Muscle of leg (tissue), 16 donors: ENCODE measurements at places on chromosomes 6 and 20. TPM values are rescaled to one million over a fixed set of nuclear protein-coding genes. Genes with fewer than 3 reads are reported as not detected.

- no peak for DNase-seq
Observed at GRCh38 chr6:133698272-133698671, 190.6 kb upstream of the TCF21 start.

GRCh38 chr6:36679043-36679833, 724 bp downstream of the CDKN1A start:
- DNase-seq: peak; percentile 77

- no peak for DNase-seq
Observed at GRCh38 chr6:156752666-156753301, 24.4 kb upstream of the ARID1B start.

DNA sequence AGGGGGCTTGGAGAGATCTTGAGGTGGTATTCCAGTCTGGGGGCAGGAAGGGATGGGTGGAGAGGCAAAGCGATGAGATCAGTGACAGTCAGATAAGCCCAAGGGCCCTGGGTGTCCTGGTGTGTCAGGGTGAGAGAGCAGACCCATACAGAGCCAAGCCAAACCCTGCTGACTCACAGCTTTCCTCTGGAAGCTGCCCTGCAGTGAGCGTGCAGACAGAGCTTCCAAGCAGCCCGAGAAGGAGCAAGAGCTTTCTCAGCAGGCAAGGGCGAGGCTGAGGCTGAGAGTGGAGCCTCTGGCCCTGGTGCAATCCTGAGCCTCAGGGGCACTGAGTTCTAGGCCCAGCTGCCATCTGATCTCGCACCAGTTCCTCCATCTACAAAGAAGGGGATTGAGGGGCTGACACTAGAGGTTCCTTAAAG, 91.1 kb upstream of the HIVEP1 start:
- peak; percentile 65 for DNase-seq

GRCh38 chr6:75505424-75505823, 11.8 kb upstream of the FILIP1 start:
- no peak for DNase-seq

DNA sequence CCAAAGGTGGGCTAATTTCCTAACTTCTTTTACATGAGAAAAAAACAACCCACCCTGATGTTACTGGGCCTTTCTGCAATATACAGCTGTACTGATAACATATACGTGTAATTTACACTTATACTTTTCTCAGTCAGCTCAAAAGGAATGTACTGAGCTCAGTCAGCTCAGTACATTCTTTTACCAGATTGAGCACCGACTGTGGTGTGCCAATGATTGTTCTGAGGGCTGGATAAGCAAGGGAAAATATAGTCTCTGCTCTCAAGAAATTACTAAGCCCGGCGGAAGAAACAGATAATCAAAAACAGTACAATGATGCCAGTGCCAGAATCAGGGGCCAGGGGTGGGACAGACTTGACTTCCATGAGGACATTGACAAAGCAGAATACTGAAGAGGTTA, 10.0 kb upstream of the BLOC1S5 start:
- DNase-seq: no peak

- DNase-seq: no peak
Observed at GRCh38 chr6:1070085-1070521, 241.8 kb upstream of the FOXQ1 start.

DNA sequence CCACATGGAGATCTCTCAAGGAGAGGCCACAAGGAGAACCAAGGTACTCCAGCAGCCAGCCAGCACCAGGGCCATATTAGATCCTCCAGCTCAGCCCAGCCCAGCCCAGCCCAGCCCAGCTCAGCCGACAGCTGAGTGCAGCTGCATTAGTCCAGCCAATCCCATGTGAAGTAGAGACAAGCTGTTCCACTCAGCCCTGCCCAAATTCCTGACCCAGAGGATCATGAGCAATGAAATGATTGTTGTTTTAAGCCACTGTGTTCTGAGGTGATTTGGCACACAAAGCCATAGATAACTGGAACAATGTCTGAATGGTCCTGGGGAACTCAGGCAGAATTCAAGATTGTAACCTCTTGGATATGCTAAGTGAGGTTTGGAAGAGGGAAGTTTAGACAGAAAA, 59.5 kb upstream of the BMP2 start:
- peak; percentile 43 for DNase-seq

DNA sequence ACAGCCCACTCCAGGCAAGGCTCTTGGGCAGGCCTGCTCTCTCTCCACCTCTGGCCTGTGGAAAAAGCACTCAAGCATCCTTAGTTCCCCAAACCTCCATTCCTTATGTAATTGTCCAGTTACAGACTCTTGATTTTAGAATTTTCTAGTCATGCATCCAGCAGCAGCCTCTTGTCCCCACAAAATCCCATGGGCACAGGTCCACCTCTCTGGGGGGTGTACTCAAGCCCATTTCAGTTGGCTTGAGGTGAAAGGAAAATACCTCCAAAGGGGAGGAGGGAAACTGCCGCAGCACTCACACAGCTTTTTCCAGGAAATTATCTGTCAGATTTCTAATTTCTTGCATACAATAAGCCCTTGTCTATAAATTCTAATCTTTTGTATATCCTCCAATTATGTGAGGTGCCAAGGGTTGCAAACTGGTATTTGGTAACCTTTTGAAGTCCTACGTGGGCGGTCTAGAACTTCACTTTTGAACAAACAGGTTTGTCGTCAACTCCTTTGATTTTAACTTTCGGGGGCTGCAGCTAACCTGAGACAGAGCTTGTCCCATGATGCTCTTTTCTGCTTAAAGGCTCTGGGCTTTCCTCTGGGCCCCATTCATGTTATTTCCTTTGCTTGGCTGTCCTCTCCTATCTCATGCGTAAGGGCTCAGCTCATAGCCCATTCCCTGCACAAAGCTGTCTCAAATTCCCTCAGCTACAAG, 104.7 kb upstream of the CEP85L start:
- no peak for DNase-seq

- peak; percentile 26 for DNase-seq
Observed at GRCh38 chr6:116254297-116255056, 602 bp upstream of the TSPYL4 start.

DNA sequence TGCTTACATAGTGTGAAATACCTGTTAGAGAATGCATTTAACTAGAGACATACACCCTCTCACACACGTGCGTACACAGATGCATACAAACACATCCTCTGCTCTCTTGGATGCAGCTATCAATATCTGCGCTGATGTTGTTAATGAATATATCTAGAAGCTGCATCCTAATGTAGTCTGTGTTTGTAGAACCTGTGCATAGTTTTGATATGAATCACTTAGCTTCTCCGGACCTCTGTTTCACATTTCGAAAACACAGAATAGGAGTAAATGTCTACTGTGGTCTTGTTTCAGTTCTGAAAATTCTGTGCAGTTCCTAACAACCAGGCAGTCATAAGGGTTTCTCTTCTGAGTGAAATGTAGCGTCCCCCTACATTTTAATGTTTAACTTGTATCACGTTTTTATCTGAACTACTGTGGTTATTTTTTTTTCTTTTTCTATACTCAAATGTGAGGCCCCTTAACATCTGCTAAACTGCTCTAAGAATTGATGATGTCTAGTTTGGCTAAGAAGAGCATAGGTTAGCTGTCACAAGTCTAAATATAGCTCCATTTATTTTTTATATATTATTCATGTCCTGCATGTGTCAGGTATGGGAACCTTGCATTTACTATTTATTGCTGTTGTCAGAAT, 254.5 kb downstream of the TMEM242 start:
- peak; percentile 48 for DNase-seq

GRCh38 chr6:42692137-42692911, 30.1 kb downstream of the PRPH2 start:
- no peak for DNase-seq

DNA sequence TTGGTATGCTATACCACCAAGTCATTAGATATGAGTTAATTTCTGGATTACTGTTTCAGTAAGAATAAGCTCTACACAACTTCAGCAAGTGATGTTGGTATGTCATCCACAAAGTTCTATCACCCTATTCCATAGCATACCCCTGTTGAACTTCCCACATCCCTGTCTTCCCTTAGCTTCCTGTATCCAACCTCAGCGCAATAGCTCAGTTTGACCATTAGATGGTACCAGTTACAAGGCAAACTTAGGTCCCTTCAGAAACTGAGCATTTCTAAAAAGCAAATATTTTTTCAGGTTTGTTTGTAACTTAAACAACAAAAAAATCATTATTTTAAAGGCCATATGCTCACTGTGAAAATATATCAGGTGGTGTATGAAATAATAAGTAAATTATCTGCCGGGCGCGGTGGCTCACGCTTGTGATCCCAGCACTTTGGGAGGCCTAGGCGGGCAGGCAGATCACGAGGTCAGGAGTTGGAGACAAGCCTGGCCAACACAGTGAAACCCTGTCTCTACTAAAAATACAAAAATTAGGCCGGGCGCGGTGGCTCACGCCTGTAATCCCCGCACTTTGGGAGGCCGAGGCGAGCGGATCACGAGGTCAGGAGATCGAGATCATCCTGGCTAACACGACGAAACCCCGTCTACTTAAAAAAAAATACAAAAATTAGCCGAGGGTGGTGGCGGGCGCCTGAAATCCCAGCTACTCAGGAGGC, 8.8 kb upstream of the MOG start:
- DNase-seq: no peak

DNA sequence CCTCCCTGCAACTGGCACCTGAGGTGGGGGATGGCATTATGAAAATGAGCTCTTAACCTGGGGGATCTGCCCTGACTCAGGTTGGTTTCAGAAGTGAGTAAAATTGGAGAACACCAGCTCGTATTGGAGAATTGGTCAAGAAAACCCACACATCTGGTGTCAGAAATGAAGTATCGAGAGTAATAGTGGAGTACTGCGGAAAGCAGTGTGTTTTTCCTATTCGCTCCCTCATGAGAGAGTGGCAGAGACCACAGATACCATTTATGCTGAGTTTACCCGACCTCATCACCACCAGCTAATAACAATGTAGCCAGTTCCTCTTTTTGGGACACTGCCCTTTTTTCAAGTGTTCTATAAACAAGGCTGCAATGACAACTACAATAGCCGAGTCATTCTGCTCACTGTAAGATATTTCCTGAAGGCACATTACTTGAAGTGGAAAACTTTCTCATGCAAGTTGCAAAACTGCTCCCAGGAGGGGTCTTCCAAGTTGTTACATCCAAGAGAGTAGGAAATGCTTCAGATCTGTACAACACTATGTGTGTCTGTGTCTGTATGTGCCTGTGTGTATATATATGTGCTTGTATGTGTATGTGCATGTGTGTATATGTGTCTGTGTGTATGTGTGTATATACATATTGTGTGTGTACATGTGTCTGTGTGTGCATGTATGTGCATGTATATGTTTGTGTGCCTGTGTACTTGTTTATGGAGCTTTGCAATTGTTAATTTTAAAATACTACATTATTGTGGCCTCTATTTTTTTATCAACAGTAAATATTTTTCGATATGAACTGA, 106.0 kb upstream of the CST7 start:
- DNase-seq: peak; percentile 57

DNA sequence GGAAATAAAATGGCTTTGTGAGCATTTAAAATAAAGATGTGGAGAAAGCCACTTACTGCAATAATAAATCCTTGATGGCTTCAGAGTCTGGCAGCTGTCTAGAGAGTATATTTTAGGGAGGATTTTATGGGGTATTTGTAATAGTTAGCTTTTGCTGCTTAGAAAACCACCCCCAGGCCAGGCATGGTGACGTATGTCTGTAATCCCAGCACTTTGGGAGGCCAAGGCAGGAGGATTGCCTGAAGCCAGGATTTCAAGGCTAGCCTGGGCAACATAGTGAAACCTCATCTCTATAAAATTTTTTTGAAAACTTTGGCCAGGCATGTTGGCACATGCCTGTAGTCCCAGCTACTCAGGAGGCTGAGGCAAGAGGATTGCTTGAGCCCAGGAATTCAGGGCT, 63.8 kb downstream of the ISM1 start:
- no peak for DNase-seq

GRCh38 chr20:23641936-23642751, 4.4 kb upstream of the CST3 start:
- DNase-seq: peak; percentile 32

DNA sequence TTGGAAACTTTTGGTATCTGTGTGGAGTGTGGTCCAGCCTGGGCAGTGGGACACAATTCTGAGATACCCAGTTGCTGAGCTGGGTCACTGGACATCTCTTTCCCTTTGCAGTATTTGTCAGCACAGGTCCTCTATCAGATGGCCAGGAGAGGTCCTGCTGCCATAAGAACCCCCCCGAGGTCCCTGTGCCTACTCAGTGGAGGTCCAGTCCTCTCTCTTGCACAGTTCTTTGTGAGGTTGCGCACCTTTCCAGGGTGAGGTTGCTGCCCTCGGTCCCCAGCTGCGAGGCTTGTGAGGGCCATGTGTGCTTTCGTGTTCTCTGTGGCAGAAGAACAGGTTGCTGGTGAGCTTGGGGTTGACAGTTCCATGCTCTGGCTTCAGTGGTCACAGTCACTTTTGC, 320.6 kb downstream of the QKI start:
- no peak for DNase-seq

GRCh38 chr6:139030228-139030963, 1.9 kb downstream of the ABRACL start:
- peak; percentile 20 for DNase-seq

DNA sequence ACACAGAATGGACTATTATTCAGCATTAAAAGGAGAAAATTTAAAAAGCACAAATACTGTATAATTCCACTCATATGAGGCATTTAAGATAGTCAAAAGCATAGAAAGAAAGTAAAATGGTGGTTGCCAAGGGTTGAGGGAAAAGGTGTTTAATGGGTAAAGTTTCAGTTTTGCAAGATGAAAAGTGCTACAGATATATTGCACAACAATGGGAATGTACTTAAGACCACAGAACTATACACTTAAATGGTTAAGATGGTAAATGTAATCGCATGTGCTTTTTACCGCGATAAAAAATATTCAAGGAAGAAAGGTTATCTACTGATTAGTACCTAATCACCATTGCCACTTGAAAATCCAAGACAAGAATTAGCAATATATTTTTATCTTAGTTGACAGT, 71.8 kb upstream of the NOX3 start:
- DNase-seq: no peak

DNA sequence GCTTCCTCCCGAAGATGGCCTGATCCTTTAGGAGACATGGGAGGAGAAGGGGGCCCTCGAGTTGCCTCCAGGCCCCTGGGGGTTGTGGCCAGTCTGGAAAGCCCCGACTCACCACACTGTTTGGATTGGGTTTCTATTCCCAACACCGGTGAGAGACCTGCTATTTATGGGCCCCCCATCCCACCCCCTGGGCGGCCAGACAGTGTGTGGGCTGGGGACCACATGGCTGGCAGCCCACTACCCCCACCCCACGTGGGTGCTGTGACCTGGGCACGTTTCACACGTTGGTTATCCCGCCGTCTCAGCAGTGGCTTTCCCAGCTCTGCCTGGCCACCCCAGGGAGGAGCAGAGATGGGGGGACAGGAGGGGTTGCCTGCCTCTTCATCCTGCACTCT, 116.1 kb downstream of the VEGFA start:
- DNase-seq: no peak

- no peak for DNase-seq
Observed at GRCh38 chr20:41320441-41320840, 2.9 kb upstream of the ZHX3 start.

LAMA2 gene
- polyA plus RNA-seq: 140 TPM

FAXC gene
- polyA plus RNA-seq: 2.6 TPM

PPP1R3G gene
- 2.8 TPM for polyA plus RNA-seq

TMC2 gene
- polyA plus RNA-seq: not detected

PMEPA1 gene
- polyA plus RNA-seq: 20.1 TPM

NOX3 gene
- polyA plus RNA-seq: not detected

SLC17A2 gene
- not detected for polyA plus RNA-seq

GRM1 gene
- polyA plus RNA-seq: 0.08 TPM

PRR18 gene
- 0.75 TPM for polyA plus RNA-seq

PAX1 gene
- polyA plus RNA-seq: 1.4 TPM

EEF1E1 gene
- 28.9 TPM for polyA plus RNA-seq

KCNQ5 gene
- 0.86 TPM for polyA plus RNA-seq

ADGRF4 gene
- polyA plus RNA-seq: 0.04 TPM
